ENCODE measurements at places on chromosomes 7 and 10.

DNA sequence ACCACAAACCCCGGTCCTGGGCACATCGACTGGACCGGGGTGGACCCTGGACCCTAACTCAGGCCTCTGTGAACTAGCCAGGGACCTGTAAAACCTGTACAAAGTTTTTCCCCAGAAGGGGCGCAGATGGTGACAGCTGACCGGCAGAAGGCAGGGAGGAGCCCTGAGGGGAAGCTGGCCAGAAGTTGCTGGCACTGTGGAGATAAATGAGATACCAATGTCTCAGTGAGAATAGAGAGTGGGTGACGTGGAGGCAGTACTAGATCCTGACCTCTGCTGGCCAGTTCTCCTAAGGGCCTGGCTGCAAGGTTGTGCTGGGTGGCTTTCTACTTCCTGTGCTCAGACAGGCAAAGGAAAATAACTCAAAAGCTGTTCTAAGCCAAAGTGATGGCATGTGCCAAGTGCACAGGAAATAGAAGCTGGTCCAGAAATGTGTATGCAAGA, 10.6 kb upstream of the TSPAN14 start:
- DNase-seq: no peak

DNA sequence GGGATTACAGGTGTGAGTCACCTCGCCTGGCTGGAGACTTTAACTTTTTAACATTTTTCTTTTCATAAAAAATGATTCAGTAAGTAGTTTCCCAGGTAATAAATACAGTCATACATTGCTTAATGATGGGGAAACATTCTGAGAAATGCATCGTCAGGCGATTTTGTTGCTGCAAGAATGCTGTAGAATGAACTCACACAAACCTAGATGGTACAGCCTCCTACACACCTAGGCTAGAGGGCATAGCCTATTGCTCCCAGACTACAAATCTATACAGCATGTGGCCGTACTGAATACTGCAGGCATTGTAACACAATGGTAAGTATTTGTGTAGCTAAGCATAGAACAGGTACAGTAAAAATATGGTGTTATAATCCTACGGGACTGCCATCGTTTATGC, 108.5 kb upstream of the SFMBT2 start:
- DNase-seq: no peak

DNA sequence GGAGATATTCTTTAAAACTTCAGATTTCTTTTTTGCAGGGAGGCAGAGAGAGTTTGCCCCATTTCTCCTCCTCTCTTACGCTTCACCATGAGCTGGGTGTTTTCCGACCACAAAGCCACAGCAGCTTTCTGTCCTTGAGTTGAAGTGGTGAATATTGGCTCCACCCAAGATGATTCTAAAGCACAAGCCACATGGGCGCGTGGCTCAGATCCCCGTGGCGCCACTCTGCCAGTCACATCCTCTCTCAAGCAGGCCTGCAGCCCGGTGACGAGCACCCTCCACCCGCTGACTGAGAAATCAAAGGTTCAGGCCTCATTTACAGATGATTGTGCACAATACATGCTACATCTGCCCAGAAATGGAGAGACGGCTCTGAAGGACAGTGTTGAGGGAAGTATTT, 27.6 kb upstream of the RNF32 start:
- peak; percentile 90 for DNase-seq

GRCh38 chr7:153496257-153496656, 555.9 kb upstream of the DPP6 start:
- no peak for DNase-seq

DNA sequence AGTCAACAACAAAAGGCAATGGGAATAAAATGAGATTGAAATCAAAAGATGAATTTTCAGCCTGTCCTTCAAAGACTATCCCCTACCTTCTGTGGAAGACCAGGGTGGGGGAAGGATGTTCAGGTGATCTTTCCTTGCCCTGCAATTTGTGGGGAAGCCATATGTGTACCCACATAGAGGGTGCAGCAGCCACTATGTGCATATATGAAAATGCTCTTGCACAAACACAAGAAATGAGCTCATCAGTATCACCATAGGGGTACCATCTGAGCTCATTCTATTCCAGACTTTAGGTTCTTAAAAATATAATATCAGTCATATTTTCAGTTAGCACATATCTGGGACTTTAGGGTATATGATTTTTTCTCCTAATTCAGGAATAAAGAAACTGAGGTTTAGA, 17.7 kb downstream of the GIMAP5 start:
- no peak for DNase-seq

DNA sequence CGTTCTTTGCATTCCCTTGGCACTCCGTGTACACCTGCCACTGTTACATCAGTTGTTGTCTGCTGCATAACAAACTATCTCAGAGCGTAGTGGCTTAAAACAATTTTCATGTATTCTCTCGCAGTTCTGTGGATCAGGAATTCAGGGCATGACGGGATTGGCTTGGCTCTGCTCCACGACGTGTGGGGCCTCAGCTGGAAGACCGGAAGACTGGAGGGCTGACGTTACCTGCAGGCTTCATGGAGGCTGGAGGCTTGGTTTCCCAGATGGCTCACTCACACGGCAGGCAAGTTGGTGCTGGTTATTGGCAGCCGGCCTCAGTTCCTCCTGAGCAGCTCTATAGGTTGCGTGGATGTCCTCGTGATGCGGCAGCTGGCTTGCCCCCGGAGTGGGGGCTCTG, 25.5 kb downstream of the NYAP1 start:
- no peak for DNase-seq

DNA sequence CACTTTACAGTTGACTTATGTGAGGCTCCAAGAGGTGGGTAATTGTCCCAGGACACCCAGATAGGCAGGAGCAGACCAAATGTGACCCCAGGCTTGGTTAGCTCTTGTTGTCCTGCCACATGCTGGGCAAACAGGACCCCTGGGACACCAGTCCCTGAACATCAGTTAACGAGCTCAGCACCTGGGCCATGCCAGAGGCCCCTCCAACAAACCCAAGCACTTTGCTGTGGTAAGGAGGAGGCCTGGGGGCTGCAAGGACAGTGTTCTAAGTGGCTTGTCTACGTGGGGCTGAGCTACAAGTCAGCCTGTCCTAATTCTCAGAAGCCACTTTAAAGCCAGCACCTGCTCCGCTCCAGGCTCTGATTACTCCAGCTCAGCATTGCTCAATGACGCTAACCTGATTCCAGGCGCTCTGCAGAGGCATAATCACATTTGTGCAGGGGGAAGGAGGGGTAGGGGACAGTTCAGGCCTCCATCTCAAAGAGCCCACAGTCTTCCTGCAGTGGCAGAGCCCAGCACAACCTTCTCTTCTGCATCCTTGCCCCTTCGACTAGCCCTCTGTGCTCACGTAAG, 57.2 kb downstream of the DDC start:
- no peak for DNase-seq

DNA sequence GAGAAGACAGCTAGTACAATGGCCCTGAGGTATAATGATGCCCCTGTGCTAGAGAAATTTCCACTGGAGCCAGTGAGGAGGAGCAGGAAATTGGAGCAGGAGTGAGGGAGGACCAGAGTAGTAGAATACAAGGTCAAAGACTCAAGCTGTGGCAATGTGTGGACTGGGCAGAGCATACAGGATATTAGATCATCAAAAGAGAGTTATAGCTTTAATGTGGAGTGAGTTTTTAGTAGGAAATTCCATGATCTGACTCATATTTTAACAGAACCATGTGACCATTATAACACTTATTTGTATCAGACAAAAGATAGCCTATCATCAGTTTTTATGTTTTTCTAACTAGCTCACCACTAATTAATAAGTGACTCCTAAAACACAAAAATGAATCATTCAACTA, 154.1 kb downstream of the DGKB start:
- DNase-seq: no peak

All from activated effector memory CD4-positive, alpha-beta T cell treated with anti-CD3 and anti-CD28 coated beads, Interleukin-2, amount 50 U/mL, for 16 hours (primary cell).